ENCODE measurements at places on chromosomes 6 and 20.

- no peak for DNase-seq
Measured at GRCh38 chr6:148677594-148678476, 69.0 kb upstream of the UST start.

GRCh38 chr6:3144571-3144970, 12.8 kb downstream of the TUBB2A start:
- no peak for DNase-seq

- DNase-seq, result no peak
Measured at GRCh38 chr6:16670183-16670582, 91.1 kb downstream of the ATXN1 start.

- DNase-seq, result no peak
Measured at GRCh38 chr6:124541573-124541972, 420.7 kb upstream of the RNF217 start.

DNA sequence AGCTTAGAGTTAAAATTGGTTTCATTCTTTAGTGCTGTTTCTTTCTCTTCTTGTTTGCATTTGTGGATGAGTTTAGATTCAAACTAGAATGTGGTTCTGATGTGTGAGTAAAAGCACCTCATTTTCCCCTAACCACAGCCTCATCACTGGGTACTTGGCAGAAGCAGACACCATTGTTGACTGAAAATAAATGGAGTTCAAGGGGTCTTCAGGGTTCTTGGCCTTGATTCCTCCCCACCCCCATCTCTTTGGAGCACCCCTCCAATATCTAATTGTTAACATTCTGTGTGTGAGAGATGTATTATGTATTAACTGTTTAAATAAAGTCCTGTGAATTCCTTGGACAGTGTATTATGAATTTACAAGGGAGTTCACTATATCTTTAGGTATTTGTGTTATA, 59.6 kb downstream of the JARID2 start:
- no peak for DNase-seq

- DNase-seq, result no peak
Measured at GRCh38 chr6:109793021-109793420, 101.9 kb downstream of the FIG4 start.

GRCh38 chr20:8744228-8744844, 324.6 kb upstream of the PLCB4 start:
- no peak for DNase-seq

Measured in stimulated activated CD8-positive, alpha-beta memory T cell treated with anti-CD3 and anti-CD28 coated beads, Interleukin-7, amount 100 ng/mL, for 1 hour (primary cell).